ENCODE measurements at places on chromosomes 4 and X.

DNA sequence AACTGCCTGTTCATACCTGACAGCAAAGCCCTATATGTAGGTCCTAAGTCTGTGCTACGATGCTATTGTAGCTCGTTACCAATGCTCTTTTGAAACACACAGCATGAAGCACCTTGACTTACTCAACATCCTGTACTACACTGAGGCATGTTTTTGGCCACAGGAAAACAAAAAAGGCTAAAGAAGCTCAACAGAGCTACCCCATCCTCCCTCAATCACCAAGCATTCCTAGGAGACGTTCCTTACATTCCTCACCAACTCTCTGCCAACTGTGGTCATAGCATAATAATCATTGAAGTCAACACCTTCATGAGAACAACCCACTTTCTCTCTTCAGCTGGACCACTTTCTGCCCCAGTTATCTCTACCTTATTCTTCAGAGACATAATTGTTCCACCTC is 73.7 kb upstream of the SLC25A43 start:
- DNase-seq, result no peak

DNA sequence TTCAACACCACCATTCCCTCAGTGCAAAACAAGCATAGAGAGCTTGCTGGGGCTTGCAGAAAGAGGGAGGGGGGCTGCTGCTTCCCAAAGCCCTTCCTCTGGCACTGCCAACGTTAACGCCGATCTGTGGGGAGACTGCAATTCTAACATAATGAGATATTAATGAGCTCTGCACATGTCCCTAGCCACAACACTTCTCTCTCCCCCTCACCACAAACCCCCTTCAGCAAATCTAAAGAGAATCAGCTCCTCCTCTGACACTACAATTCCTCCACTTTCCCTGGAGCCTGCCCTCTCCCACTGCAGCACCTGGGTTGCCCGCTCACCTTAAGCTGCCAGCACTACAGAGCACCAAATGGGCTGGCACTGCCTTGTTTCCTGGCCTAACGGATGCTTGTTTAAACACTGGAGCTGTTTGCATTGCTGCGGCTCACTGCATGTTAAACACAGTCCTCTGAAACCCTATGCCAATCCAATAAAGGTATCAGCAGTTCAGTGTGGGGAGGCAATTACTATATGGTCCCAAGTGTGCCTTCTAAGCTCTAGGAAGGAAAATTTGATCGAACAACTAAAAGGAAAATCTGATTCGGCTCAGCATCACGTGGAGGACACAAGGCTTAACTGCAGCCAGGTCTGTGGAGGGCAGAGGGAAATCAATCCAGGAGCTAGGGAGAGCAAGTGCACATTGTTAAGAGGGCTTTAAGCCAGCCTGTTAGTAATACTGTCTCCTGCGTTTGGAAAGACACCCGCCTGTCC is 232.4 kb downstream of the MAML3 start:
- DNase-seq, result peak; percentile 60

DNA sequence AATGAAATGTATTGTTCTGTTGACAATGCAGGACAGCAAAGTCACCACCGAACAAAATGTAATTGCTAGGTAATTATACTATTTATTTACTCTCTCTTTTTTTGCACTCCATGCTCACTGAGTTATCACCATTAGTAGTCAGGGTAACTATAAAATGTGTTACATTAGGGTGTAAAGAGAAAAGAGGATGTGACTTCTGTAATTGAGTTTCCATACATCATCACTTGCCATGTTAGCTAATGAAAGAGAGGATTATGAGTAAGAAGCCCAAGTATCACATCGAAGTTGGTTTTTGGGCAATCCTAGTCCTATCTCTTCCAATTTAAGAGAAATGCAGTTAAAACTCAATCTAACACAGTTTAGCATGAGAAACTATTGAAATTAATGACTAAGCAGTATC is 7.6 kb downstream of the ZXDA start:
- DNase-seq, result no peak

DNA sequence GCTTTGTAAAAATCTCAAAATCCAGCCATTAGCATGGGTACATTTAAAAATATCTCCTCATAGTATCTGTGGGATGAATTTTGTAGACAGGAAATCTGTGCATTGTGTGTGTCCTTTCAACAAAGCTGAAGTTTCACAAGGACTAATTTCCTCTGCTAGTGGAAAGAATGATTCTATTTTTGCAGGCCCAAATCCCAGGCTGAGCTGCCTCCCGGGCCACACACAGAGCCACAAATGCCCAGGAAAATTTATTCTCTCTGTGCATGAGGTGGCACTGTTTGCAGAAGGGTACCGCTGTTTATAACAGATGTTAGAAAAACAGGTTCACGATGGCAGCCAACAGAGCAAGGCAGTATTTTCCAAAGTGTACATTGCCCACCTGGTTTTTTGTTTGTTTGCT is 11.0 kb upstream of the VCX3B start:
- no peak for DNase-seq

DNA sequence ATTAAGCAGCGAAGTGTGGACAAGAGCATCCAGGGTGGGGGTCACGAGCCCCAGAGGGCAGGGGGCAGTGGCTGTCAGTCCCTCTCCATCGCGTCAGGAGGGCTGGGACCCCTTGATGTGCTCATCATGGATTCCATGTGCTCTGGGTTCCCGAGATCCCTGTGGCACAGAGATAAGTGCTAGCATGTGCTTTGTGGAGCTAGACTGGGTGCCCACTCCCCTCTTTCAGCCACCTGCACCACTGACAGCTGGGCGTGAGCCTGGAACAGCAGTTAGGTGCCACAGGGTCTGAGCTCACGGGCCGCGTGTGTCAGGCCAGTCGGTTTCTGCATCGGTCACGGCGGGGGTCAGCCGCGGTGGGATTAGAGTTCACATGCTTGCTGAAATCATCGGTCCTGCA is 24.3 kb downstream of the CPZ start:
- no peak for DNase-seq

GRCh38 chr4:172481802-172482508 is 668.8 kb downstream of the GALNTL6 start:
- no peak for DNase-seq

DNA sequence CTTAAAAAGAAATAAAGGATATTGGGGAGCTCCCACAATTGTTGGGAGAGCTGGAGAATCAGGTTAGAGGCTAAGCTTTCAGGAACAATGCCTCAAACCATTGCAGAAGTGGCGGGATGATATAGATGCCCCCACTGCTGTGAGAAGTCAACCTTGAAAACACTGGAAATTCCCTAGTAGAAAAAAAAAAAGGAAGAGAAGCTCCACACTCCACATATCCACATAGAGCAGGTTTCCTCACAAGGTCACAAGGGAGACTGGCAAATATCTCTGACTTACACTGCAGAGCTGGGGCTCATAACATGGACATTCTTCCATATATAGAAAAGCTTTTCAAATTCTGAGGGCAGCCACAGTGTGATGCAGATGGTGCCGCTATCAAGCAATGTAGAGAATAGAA is 22.7 kb upstream of the OGT start:
- DNase-seq, result no peak

DNA sequence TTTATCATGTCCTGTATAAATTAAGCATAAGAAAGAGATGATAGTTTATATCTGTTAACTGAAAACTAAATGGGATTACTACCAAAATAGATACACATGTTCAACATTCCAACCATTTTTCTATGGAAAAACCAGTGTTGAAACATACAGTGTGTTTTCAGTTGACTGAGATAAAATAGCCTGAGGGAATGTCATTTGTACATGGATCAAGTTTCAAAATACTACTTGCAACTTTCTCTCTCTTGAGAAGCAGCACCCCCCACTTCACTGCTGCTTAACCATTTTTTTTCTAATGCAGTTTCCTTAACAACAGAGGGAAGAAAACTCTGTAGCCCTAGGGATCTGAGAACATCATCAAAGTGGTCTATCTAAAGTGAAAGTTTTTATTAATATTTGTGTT is 70.8 kb downstream of the NPNT start:
- no peak for DNase-seq

GRCh38 chr4:48493452-48494100 is 3.5 kb downstream of the ZAR1 start:
- no peak for DNase-seq

DNA sequence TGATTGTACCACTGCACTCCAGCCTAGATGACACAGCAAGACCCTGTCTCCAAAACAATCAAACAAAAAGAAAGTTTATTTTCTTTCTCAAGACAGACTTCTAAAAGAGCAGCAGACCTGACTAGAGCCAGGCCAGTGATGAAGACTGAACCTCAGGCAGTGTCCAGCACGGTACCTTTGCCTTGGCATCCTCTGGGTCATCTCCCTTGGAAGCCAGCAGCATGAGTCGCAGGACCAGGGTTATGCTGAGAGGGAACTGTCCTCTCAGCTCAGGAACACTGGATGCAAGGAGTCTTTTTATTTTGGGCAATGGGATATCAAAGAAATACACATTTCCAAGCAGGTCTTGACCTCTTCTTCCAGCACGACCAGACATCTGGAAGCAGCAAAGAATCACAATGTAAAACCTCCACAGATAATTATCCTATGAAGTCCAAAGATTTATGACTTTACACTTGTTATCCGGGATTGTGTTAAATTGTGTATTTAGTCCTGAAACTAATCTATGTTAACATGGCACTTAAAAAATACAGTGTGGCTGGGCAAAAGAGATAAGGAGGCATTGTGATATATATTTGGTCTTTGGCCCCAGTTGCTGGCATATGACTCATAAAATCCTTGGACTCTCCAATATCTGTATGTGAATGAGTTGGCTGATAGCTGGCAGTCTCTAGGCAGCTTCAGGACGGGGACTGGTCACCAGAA is 66.0 kb upstream of the DDX60 start:
- DNase-seq, result peak; percentile 59

GRCh38 chr4:61385256-61385655 is 185.1 kb downstream of the ADGRL3 start:
- no peak for DNase-seq

- DNase-seq, result no peak
These were observed 582.4 kb upstream of the ADGRL3 start for GRCh38 chr4:60617731-60618130.

GRCh38 chrX:134908356-134908755 is 82.4 kb upstream of the SMIM10 start:
- no peak for DNase-seq

Measured in colonic mucosa (tissue), 4 donors.